ENCODE measurements at places on chromosomes 3 and 15.

- no peak for DNase-seq
Observed at GRCh38 chr15:100925480-100925879, 6.3 kb downstream of the LRRK1 start.

- no peak for DNase-seq
Observed at GRCh38 chr15:56040081-56041035, 46.9 kb upstream of the NEDD4 start.

GRCh38 chr15:91939403-91939831 is 85.9 kb downstream of the SLCO3A1 start:
- no peak for DNase-seq

GRCh38 chr3:18868911-18869689 is 279.2 kb upstream of the KCNH8 start:
- no peak for DNase-seq

- no peak for DNase-seq
Observed at GRCh38 chr15:36594556-36595090, 15.2 kb downstream of the CDIN1 start.

GRCh38 chr15:69170597-69170996 is 10.2 kb downstream of the GLCE start:
- DNase-seq: no peak

GRCh38 chr15:44153352-44153751 is 41.7 kb downstream of the FRMD5 start:
- DNase-seq: no peak

GRCh38 chr3:43166406-43166805 is 60.5 kb upstream of the POMGNT2 start:
- DNase-seq: no peak

- no peak for DNase-seq
Observed at GRCh38 chr3:100975714-100976113, 17.5 kb downstream of the ABI3BP start.

GRCh38 chr3:42732829-42733459 is 30.3 kb upstream of the HHATL start:
- DNase-seq: no peak

- peak; percentile 81 for DNase-seq
Observed at GRCh38 chr3:17645074-17645698, 97.2 kb downstream of the TBC1D5 start.

DNA sequence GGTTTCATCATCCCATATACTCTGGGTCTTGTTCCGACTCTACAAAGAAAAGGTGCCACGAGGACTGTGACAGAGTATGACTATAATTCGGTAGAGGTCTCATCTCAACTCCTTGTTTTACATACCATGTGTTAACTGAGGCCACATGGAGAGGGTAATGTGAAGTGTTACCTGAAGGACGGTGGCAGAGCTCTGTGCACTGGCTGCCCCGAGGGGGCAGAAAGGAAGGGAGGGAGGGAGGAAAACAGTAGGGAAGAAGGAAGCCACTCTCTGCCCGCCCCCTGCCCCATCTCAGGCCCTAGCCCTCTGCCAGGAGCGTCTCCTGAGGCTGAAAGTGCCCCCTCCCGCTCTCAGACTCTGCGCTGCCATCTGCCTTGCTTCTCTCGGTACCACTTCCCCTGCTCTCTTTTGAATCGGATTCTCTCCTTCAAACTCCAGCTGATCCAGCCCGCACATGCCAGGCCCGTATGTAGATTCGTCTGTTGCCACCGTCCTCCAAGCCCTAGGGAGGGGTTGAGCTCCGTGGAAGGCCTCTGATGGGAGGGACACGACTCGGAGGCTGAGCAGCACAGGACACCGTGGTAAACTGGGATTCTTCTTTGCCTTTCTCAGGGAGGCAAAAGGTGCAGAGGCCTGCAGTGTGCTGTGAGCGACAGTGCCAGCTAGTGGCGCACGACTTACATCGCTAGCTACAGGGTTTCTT is 70.5 kb upstream of the ATP10A start:
- peak; percentile 23 for DNase-seq

DNA sequence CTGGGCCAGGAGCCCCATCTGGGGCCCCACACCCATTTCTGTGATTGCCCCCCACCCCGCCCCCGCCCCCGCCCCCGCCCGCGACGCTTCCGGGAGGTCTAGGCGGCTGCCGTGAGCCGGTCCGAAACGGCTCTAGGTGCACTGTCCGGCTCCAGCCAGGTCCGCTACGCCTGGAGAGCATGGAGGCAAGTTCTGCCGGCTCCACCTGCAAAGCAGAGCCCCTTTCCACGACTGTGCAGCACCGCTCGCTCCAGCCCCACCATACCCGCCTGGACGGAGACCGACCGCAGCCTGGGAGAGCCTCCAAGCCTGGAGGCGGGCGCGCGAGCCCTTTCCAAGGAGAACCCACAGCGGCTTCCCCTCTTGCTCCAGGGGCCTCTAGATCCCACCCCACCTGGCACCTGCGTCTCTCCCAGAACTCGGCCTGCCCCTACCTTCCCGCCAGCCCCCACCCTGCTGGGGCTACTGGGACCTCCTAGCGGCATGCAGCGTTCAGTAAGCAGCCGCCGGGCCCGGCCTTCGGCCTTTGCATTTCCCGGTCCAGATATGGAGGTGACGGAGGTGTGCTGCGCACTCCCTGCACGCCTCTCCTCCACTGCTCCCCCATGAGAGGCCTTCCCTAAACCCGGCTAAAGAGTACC is 66.2 kb downstream of the KLF13 start:
- DNase-seq: no peak

- DNase-seq: no peak
Observed at GRCh38 chr3:53709256-53709655, 137.0 kb downstream of the CHDH start.

GRCh38 chr3:148697306-148698189 is at the start of gene AGTR1:
Gene AGTR1, plus strand, starts transcription at chr3:148697903. Its CDS starts 43,133 bp downstream, at chr3:148741036.
- no peak for DNase-seq

- peak; percentile 47 for DNase-seq
Observed at GRCh38 chr3:114441386-114441785, 147.6 kb downstream of the TIGIT start.

DNA sequence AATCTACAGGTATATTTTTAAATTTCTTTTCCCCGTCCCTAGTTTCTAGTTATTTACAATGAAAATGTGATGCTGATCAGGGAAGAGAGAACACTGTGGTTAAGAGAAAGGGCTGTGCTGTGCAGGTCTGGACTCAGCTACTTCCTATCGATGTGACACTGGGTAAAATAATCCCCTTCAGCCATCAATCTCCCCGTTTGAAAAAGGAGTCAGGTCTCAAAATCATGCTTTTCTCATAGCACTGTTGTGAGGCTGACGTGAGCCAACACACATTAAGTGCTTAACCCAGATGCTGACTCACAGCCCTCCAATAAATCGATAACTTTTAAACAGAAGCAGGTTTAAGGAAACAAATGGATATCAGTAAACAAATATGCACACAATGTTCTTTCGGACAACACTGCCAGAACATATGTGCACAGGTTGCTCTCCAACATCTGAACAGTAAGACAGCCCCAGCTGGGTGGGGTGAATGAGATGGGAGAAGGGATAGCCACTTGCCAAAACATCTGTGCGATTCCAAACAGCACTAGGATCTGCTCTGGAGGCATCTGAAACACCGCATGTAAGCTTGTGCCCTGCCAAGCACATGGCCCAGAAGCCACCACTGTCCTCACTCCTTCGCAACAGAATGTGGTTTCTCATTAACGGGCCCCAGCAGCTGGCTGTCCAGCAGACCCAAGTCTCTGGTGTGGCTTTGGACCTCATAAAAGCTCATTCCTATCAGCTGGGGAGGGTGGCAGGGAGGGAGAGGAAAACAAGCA is 143.2 kb upstream of the PRICKLE2 start:
- no peak for DNase-seq

DNA sequence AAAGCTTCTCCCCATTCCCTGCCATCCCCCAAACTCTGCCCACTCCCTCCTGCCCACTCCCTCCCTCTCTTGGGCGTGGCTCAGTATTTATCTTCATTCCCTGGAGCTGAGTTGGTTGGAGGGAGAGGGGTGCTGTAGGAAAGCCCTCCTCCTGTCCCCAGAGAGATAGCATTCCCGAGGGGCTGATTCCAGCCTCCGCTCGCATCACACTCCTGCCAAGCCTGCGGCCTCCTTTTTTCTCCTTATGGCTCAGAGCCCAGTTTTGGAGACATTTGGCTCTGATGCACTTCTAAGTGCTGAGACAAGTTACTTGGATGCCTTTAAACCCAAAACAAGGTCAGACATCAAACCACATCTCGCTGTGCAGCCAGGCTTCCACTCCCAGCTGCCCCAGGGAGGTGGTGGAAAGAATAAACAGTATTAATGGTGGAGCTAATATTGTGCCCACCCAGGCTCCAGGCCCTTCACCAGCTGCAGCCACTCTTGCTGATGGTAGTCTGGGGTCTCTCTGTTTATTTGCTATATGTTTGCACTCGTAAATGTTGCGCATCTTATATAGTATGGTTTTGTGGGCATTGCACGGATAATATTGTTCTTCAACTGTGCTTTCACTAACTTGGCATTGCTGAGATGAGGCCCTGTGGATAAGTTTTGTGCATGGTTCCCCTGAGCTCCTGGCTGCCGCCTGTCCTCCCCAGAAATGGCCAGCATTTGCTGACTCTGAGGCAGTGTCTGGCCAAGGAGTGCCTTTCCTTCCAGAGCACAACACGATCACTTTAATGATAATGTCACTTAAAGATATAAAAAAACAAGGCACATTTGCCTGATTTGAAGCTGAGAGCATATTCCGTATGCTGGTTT is 157.2 kb downstream of the LRRC28 start:
- DNase-seq: no peak

DNA sequence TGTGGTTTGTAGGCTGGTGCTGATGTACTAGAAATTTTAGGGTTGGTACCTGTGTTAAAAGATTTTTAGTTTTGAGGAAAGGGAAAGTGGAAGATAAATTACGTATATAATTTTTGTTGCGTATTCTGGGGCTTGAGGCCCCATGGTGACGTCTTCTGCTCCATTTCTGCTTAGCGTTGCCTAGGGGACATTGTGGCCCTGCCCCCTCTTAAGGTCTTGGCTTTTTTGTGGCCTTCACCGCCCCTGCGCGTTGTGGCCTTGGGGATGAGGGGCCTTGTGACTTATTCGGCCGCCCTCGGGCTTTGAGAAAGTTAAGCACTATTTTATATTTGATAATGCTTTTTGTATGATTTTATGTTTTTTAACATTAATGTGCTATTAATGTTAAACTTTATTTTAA is 182.0 kb downstream of the KLF13 start:
- DNase-seq: no peak

GRCh38 chr3:169479314-169479939 is 184.1 kb downstream of the MECOM start:
- DNase-seq: no peak

- no peak for DNase-seq
Observed at GRCh38 chr3:192303235-192303634, 424.1 kb downstream of the FGF12 start.

DNA sequence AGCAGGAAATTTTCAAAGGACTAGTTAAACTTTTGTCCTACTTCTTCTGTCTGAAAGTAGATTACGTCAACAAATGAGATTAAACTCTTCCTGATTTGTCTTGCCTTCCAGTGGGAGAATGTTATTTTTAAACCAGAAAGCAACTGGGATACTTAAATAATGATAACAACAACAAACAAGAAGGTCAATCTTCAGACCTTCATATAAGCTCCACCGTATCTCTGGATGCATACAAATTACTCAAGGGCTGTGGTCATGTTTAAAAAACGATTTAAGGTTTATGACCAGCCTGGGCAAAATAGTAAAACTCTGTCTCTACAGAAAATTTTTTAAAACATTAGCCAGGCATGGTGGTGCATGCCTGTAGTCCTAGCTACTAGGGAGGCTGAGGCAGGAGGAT is 145.3 kb upstream of the NPHP3 start:
- DNase-seq: no peak

DNA sequence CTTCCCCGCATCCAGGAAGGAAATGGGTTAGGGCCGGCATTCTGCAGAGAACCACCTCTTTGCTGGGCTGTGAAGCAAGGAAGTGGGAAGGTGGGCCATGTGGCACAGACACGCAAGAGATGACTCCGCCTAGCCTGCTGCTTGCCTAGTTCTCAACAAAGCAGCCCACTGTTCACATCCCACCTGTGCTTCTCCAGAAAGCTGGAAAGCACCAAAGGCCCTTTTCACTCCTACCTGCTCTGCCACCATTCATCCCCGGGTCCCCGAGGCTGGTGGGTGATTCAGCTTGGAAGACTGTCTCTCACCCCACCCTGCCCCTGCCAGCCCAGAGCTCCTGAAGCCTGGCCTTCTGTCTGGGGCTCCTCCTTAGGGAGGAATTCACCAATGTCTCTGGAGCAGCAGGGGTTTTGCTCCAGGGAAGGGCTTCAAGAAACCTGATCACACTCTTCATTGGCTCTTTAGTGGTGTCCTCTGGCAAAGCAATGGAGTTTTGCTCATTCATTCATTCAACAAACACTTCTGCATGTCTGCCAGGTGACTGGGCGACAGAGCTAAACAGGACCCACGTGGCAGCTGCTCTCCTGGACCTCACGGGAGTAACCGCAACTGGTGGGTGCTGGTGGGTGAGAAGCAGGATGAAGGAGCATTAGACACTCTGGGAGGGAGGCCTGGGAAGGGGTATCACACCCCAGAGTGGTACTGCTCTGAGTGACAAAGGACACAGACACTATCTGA is 145.4 kb upstream of the TLE3 start:
- no peak for DNase-seq

GRCh38 chr15:92681141-92681631 is 25.6 kb upstream of the FAM174B start:
- DNase-seq: no peak

- DNase-seq: no peak
Observed at GRCh38 chr3:43742920-43743319, 52.2 kb downstream of the ABHD5 start.

DNA sequence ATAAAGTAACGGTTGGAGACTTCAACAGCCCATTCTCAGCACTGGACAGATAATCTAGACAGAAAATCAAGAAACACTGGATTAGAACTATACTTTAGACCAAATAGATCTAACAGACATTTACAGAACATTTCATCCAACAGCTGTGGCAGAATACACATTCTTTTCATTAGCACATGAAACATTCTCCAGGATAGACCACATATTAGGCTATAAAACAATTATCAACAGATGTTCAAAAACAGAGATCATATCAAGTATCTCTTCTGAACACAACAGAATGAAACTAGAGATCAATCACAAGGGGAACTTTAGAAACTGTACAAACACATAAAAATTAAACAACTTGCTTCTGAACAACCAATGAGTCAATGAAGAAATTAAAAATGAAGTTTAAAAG is 133.3 kb downstream of the ADAM10 start:
- DNase-seq: no peak

- no peak for DNase-seq
Observed at GRCh38 chr3:185416513-185416912, 53.6 kb downstream of the MAP3K13 start.

- DNase-seq: no peak
Observed at GRCh38 chr3:11014253-11014652, 21.7 kb downstream of the SLC6A1 start.

- no peak for DNase-seq
Observed at GRCh38 chr3:20336572-20336971, 150.6 kb upstream of the SGO1 start.

- no peak for DNase-seq
Observed at GRCh38 chr15:25054943-25055342, 100.2 kb downstream of the SNRPN start.

DNA sequence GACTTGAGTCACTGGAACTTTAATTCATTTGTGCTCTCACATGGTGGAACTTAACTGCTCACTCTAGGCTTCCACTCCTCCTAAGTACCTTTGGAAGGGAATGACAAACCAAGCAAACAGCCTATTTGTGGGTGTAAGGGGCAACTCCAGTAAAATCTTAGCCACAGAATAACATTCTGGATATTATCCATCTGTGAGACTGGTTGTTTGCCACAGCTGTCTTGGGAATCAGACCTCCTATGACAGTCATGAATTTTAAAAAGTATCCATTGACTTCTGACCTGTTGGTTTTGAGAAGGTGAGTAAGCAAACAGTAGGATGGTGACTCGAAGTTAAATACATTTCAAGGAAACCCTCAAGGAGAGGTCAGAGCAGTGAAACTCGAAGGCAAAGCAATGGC is 147.3 kb upstream of the CDIN1 start:
- no peak for DNase-seq
